ENCODE measurements at places on chromosomes 3 and 15.

GRCh38 chr3:192727032-192727847, at the start of gene FGF12:
TSS of gene FGF12 (minus strand) at chr3:192727541.
- peak; percentile 88 for DNase-seq

DNA sequence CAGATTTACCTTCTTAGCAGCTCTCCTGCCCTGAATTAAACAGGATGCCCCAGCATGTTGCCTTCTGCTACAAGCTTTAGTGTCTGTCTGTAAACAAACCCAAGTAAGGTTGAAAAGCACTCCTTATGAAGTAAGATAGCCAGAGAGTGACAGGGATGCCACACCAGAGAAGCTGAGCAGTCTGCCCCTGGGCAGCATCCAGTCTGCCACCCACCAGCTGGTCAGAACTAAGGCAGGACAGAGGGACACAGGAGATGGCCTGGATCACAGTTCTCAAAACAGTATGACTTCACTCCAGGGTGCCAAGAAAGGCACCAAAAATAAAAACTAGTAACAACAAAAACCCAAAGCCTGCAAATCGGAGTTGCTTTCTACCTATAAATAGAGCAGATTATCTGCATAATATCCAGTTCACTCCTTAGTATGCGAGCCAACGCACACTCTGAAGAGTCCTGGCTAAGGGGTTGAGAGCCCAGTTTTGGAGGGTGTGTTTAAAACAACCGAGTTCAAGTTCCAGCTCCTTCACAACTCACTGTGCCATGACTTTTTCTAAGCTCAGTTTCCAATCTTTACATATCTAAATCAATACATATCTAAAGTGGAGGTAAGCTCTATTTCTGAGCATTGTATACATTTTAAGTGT, 198.9 kb downstream of the KCNMB2 start:
- DNase-seq = no peak

GRCh38 chr3:126994661-126995245, 11.8 kb downstream of the PLXNA1 start:
- DNase-seq = no peak

GRCh38 chr15:83306561-83306960, 22.1 kb upstream of the BNC1 start:
- DNase-seq = no peak

DNA sequence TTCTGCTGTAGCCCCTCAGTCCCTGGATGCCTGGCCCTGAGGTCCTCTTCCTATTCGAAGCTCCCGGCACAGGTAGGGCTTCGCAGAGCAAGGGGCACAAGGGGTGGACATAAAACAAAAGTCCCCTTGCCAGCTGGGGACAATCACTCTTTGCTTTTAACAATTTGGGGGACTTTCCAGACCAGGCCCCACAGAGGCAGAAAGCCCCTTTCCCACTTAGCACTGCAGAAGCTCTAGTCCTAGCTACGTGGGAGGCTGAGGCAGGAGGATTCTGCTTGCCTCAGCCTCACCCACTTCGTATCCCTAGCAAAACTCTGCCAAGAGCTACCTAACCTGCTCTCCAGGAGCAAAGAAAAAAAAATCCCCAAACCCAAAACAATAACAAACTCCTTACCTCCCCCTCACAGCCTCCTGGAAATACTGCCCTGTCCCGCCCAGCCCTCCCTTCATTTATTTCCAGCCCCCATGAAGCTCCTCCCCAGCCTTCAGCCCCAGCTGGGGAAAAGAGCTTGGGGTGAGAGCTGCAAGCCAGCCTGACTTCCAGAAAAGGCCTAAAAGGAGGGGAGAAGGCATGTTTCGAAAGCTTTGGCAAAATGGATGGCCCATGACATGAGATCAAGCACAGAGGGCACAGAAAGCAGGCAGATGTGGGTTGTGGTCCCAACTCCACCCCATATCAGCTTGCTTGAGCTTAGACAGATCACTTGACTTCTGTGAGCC, at the start of gene CIDEC:
CIDEC (minus strand) TSS at position 424 of the 720 bp plus-strand sequence. CDS start 1,767 bp downstream, outside the sequence.
- no peak for DNase-seq

- no peak for DNase-seq
These were observed 198.5 kb upstream of the COL8A1 start for GRCh38 chr3:99439892-99440291.

- DNase-seq = no peak
These were observed 195.0 kb upstream of the UBE3A start for GRCh38 chr15:25633862-25634261.

GRCh38 chr3:40766396-40766795, 241.6 kb downstream of the ZNF621 start:
- DNase-seq = no peak

GRCh38 chr15:101269479-101270223, 7.6 kb downstream of the SELENOS start:
- DNase-seq = no peak

DNA sequence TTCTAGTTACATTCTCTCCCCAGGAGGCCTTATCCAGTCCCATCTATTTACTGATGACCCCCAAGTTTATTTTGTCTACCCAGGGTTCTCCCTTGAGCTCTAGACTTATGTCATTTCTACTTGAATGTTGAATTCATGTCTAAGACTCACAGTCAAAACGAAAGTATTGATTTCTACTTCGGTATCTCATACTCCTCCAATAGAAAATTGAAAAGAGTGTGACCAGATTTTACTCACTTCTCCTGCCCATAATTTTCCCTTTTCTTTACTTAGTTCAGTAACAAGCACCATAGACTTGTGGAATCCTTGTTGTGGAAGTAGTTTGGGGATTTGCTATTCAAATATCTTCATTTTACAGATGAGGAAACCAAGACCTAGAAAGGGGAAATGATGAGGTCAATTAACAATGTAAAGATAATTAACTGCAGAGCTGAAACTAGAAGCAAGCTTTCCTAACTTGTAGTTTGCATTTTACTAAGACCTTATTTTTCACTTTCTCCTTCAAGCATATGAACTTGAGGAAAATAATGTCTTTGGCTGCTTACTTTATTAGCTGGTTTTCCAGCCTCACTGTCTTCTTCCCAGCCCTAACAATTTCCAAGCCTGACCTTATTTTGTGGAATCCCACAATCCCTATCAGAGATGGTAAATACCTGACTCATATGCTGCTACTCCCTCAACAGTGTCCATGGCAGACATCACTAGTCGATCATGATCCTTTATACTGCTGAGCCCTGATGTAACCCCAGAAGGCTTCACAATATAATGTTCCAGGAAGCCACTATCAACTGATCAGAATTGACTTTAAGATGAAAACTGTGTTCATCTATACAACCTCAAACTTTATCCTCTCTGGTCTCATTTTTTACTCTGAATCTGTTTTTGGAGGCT, 123.9 kb upstream of the AGBL1 start:
- no peak for DNase-seq

GRCh38 chr3:120393761-120394160, 44.6 kb upstream of the LRRC58 start:
- no peak for DNase-seq

DNA sequence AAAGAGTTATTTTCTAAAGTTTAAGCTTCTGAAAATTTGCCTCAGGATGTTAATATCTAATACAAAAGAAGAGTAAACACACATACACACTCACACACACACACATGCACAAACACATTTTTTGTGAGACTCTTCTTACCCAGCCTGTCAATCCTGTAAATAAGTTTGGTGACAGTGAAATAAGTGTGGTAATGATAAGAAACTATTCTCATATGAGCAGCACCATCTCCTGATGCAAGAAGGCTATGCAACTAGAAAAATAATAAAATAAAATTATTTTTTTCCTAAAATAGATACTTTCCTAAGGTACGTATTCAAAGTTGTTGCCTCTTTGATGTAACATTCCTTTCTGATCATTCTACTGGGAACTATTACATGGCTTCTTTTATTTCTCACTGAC, 155.1 kb downstream of the MECOM start:
- no peak for DNase-seq

DNA sequence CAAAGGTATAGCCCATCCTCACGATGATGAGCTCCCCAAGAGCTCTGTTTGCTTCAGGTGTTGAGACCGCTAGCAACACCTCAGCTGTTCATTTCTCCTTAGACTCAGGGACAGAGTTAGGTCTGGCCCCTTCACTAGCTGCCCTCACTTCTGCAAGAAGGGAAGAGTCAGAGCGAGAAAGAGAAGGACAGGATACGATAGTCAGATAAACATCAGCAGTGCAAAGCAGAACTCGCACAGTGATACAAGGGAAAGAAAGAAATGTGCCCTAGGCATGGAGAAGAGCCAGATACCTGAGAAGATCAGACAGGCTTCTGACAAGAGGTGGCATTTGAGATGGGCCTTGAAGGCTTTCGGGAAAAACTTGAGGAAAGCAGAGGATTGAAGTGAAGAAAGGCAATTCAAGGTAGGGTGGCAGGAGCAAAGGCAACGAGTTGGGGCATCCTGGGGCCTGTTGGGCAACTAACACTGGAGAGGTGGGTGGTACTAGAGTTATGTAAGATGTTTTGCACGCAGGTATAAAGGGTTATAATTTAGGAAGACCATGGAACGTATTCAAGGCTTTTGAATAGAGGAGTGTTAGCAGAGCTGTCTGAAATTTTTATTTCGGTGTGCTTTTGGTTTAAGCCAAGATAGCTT, 106.0 kb downstream of the PGPEP1L start:
- DNase-seq = no peak

DNA sequence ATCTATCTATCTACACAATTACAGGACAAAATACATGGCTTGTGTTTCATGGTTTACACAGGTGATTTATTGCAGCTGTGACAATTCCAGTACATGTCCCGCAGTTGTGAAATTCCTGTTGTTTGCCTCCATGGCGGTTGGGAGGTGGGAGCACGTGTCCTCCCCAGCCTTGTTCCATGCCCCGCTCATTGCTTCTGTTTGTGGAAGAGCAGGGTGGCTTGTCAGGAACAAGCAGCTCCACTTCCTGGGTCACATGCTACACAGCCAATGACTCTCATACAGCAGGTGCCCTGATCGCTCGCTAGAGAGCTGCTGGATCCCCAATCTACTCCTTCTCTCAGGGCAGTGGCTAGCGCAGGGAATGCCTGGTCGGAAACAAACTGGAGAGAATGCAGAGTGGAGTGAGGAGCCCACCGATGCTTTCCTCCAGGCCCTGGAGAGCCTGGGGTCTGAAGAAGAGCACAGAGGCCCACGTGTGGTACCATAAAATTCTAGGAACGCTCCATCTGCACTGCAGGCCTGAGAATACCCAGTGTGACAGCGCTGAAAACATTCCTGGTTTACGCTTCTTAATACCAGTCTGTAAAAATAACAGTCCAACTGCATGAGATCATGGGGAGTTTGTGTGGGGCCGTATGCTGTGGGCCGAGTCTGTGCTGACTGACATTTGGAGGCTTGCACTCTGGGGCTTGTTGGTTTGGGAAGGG, 270.6 kb upstream of the RGMA start:
- DNase-seq = no peak

DNA sequence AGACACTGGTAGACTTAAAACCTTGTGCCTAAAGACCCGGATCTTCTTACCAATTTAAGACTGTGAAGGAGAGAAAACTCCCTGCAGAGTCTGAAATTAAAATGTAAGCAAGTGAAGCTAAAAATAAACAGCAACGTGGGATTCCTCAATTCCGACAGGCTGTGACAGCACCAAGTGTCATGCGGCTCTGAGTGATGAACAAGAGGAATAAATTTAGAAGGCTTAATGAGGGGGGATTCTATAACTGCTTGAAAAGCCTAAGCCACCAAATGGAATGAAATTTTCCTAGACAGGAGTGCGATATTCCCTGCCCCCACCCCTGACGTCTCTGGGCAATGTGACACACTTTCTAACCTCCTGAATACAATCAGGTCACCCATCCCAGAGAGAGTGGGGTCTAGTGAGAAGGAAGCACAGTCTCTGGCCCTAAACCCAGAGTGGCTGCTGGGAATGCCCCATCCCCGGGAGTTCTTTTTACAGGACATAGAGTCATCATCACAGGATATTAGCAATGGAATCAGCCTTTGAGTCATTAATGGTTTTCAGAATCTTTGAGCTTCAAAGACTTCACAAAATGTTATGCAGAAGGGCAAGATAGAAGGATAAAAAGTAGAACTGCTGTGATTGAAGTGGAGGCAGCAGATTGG, 114.3 kb downstream of the EDEM1 start:
- DNase-seq = no peak

GRCh38 chr15:68994149-68994548, 20.3 kb upstream of the NOX5 start:
- no peak for DNase-seq

DNA sequence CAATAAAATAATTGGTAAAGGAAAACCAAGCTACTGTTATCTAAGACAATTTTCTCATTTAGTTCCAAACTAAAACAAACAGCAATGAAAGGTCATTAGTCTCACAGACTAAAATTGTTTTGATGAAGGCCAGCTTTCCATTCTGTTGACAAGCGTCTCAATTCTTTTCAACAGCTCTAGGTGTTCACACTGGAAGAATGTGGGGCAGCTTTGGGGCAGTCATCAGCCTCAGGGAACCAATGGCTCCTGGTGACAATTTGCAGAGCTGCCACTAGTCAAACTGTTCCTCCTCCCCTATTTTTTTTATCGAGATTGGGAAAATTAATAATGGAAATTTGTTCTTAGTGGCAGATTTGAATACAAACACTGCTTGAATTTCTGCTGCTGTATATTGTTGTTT, 104.2 kb downstream of the MEIS2 start:
- DNase-seq = no peak

- no peak for DNase-seq
These were observed 46.5 kb downstream of the CPA3 start for GRCh38 chr3:148911592-148911991.

DNA sequence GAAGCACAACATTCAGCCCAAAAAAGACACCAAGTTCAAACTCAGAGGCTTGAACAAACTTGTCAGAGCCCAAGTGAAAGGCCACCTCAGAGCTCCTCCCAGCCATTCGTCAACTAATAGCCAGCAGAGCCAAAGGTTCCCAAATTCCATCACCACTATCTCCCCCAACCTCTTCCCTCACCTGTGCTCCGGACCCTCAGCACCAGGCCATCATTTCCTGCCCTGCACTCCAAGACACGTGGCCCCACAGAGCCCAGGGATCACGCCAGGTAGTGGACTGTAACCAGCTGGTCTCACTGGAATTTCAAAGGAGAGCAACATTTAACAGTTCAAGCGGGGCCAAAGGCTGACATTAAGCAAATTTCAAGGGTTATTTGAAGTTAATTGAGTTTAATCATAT, 245.2 kb upstream of the IGF1R start:
- no peak for DNase-seq

DNA sequence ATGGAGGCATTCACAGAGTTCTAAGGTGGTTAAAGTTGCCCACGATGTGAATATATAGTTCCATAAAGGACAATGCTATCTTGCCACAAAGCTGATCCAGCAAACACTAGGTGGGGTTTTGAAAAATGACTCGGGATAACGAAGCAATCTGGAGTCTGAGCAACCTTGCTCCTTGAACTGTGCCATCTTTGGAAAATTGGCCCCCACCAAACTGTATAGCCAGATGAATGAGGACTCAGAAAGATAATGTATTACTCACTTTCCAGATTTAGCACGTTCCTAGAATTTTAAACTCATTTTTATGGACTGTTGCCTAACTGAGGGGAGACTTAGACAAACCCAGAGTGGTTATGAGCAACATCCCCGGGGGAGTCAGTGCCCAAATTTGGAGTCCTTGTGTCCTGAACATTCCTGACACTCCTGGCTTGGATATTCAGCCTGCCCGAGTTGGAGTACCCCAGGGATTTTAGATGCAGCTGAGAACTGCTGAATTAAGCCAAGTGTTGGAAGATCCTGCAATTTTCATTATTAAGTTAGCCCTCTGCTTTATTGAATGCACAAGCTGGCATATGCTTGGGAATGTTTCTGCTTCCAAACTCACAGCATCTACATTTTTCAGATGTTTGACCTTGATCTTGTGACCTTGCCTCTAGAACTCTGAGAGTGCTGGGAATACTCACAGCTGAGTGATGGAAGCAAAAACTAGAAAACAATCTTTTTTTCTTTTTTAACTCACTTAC, 8.8 kb upstream of the MAGI1 start:
- DNase-seq = no peak

All from retina (tissue), 1 donor.